ENCODE measurements at places on chromosomes 7 and 10.

GRCh38 chr7:141074162-141074991, 513 bp downstream of the TMEM178B start:
- DNase-seq: peak; percentile 59

DNA sequence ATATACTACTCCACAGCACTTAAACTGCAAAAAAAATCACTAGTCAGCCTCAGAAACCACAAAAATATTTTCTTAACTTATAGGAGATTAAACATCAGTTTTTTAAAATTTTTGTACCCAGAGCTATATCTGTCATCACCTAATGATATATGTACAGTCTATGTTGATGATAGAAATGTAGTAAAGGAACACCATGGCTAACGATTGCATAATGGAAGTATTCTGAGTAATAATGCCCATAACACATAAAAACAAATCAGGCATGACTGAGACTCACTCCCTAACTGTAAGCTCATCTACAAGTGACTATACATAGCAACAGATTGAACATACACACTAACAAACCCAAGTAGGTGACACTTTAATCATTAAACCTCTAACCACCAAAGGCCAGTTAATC, 51.3 kb downstream of the TSPAN12 start:
- no peak for DNase-seq

GRCh38 chr7:493661-494251, 25.9 kb downstream of the PDGFA start:
- DNase-seq: no peak

DNA sequence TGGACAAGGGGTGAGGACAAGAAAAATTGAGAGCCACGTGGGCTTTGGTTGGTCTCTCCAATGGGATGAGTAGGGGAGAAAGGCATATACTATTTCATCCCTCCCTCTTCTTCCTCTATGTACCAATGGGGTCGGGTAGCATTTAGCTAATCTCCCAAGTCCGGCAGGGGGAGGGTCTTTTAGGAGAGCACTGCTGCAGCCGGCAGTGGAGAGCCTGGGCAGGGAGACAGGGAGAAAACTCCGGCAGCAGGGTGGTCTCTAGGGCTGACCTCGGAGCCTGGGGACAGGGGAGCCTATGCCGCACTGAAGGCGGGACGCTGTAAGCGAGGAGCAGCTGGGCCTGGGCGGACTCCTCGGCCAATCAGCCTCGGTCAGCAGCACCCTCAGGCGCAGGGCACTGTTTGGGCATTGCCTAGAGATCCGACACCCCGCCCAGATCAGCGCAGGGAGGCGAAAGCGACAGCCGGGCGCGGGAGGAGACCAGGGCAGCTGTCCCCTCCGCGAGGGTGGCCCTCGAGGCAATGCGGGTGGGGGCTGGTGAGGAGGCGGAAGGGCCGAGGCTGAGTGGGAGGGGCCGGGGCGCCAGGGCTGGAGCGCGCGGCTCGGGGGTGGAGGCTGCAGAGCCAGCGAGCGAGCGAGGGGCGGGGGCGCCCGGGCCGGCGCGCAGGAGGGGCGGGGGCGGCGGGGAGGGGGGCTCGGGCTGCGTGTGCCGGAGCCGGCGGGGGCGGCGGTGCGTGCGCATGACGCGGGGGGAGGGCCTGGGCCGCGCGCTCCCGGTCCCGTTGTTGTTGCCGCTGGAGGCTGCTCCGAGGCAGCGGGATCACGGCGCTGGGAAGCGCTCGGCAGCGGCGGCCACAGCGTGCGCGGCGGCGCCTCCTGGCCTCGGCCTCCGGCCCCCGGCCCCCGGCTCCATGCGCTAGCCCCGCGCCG, at the start of gene AGAP3:
TSS of gene AGAP3 (plus strand) at position 785 of the 930 bp plus-strand sequence. CDS start 267 bp downstream, outside the sequence.
- DNase-seq: peak; percentile 86

DNA sequence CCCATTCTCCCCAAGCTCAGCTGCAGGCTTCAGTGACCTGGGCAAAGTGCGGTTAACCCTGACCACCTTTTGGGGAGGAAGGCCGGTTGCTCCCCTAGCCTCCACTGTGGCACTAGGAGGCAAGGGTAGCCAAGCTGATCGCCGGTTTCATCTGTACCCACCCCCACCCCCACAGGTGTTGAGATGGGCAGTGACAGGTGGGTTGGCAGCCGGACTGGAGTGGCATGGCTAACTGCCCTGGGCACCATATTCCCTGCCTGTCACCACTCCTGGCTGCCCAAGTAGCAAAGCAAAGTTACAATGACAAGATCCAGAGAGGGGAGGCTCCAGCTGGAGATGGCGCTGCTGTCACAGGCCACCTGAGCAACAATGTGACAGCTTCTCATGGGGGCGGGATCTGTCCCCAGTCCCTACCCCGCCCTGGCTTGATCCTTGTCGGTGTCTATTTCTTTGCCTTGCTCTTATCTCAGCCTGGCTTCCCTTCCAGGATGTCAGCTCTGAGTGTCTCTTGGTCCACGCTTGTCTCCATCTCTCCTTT, 27.0 kb upstream of the BMS1 start:
- no peak for DNase-seq

GRCh38 chr10:59702347-59702746, 7.3 kb downstream of the SLC16A9 start:
- no peak for DNase-seq

DNA sequence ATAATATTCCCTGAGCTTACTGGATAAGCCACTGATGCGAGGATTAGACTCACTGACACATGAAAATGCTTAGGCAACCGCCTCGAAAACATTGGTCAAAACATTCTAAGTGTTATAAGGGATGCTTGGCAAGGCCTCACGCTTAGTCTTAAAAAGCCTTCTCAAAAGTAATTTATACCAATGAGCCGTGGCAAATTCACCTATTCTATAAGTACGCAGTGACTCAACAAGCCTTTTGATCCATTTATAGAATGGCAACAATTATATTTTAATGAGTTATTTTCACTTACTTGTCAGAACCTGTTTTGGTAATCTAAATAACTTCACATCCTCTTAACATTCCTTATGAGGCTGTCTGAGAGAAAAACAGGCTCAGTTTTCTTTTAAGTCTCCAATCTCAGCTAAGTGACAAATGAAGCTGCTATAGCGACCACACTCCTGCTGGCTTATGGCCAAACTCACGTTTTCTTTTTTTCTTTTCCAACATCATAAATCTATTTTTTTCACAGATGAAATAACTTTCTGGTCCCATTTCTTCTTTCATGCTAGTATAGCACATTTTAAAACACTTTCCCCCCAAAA, 121.2 kb upstream of the AFAP1L2 start:
- DNase-seq: no peak
